Foreskin fibroblast (primary cell): ENCODE measurements at places on chromosomes 5 and 9.

DNA sequence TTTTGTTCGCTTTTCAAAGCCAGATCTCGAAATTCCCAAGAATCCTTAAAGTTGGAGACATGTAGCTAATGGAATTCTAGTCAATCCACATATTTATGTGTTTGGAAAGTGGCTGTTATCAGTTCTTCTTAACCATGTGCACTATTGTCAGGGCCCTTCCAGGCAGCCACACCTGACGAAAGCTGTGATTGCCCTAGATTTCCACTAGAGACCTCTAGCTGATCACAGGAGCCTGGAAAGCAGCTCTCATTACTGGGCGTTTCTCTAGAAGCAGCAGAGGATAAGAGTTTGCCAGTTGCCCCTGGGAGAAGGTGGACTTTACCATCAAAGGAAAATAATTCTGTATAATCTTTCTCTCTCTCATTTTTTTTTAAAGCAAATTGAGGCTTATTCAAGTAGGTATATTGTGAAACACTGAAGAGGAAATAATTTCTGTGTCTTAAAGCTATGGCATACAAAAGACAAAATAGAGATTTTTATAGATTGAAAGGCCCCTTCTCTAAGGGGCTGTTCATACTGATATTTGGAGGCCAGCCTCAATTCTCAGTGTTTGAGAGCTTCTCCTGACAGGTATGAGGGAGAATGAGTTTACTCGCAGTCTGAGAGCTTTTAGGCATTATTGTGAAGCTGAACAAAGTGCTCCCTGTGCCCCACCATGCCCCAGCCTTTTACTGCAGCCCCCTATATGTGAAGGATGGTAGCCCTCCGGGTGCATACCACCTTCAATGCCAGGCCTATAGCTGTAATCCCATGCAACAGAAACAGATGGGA, 405.4 kb upstream of the ACTBL2 start:
- peak; percentile 29 for DNase-seq

GRCh38 chr9:3823842-3824475, 298.2 kb upstream of the RFX3 start:
- peak; percentile 80 for DNase-seq

DNA sequence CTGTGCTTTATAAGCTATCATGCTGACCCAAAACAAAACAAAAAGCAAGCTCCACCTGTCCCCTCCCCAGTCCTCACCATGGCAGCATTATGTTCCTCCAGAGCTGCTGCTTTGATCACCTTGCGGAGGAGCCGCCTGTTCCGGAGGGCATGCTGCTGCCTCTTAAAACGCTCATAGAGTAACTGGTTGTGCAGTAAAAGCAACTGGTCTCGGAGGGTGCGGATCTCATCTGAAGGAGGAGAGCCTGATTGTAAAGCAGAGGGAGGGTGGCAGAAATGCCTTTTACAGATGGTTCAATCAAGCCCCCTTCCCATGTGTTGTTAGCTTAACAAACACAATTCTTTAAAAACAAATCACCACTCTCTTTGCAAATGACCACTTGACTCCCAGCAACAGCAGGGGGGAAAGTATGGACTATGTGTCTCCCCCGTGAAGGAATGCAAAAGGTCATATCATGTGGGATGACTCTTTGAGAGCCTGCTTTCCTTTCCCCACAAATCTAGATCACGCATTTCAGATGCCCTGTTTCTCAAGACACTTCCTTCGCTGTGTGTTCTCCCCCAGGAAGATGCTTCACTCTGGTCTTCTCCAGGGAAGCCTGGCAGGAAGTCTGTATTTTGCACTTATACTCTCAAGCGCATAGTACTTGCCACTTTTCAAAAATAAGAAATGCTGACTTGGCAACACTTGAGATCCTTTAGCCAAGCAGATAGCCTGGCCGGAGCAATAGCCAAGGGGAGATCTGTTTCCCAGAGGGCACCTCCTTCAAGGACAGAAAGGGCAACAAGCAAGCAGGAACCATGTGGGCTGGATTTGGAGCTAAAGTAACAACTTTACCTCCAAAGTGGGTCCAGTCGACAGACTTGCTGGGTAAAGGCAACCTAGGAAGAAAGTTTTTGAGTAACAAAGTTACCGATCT, 25.1 kb downstream of the SPACA9 start:
- DNase-seq = no peak

- DNase-seq = no peak
These were observed 22.3 kb upstream of the TTLL11 start for GRCh38 chr9:122115176-122116035.

- peak; percentile 31 for DNase-seq
These were observed 38.7 kb downstream of the G3BP1 start for GRCh38 chr5:151810449-151810848.

DNA sequence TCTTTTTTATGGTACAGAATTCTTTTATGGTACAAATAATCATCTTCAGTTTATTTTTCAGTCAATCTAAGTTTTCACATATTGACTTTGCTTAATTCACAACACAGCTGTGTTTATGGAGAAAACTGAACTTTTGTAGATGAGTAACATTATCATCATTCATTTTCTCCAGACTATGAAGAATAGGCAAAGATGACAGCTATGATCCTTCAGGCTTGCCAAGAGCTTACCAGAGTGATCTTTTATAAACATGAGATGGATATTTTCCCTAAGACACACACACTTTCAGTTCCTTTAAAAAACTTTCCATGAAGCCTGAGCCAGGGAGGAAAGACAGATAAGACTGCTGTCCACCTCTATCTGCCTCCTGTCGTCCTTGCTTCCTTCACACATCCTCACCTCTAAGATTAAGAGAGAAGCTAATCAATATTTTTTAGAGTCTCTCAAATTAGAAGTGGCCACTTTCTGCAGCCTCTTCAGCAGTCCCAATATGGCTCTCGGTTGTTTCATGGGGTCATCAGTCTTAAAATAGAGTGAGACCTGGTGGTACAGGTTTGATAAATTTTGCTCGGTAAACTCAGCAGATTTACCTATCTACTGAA, 108.1 kb upstream of the SLC27A6 start:
- DNase-seq = no peak

- DNase-seq = peak; percentile 71
These were observed at the start of gene CDC20B for GRCh38 chr5:55172937-55173686. Gene CDC20B (minus strand): TSS chr5:55173177. CDS start chr5:55173000, 177 bp downstream.

- peak; percentile 91 for DNase-seq
These were observed 292.8 kb upstream of the KLF4 start for GRCh38 chr9:107782381-107782780.

GRCh38 chr5:115758356-115758755, 58.1 kb downstream of the CDO1 start:
- no peak for DNase-seq

GRCh38 chr5:43209060-43209459, 17.0 kb downstream of the NIM1K start:
- DNase-seq = no peak

DNA sequence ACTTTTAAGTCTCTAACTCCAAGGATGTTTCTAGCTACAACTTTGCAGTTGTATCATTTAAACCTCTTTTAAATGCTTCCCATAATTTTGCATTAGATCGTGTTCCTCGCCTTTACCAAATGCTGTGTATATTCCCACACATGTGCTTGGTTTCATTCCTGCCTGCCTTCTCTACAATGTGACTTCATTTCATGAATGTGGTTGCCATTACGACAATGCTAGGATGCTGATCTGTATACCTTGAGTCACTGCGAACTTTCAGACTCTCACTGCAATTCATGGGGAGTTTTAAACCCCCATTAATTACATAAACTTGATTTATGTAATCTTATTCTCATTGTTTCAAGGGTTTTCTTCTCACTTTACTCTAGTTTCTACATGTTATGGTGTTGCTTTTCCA, 50.3 kb downstream of the UBE2QL1 start:
- no peak for DNase-seq

- no peak for DNase-seq
These were observed 40.1 kb upstream of the GRHPR start for GRCh38 chr9:37382161-37382981.

- DNase-seq = no peak
These were observed 179.0 kb downstream of the FANCC start for GRCh38 chr9:95138474-95138873.

DNA sequence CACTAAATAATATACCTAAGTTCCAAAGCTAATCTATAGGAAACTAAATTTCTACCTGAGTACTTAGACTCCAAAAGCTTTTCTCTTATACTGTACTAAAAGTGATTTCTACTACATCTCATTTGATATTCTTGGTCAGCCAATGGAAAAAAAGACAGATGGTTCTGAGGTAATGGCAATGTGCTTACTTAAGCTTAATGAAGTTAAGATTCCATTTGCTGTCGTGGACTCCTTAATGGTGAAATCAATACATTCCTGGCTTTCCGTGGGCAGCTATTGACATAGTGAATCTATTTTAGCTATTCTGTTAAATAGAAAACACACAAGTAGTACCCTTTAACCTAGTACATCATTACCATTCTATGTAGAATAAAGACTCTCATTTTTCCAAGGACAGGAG, 1825.6 kb upstream of the CDH9 start:
- no peak for DNase-seq

- no peak for DNase-seq
These were observed 21.6 kb upstream of the ALDH1A1 start for GRCh38 chr9:72974501-72974900.

- DNase-seq = peak; percentile 62
These were observed 159.0 kb downstream of the HACD4 start for GRCh38 chr9:20872340-20872977.

- DNase-seq = no peak
These were observed 4.1 kb downstream of the TRIO start for GRCh38 chr5:14147210-14147609.

DNA sequence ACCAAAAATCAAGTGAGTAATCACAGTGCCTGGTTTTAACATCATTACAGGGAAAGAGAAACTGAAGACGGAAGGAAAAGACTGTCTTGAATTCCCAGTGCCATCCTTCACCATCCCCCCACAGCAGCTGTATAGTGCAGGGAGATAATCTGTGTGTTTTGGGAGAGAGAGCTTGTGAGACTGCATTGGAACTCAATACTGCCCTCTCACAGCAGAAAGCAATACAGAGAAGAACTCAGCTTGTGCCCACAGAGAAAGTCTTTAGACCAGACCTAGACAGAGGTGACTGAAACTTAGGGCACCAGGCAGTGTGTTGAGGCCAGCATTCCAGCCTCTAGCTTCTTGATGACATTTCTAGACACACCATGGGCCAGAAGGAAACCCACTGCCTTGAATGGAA, 754.7 kb upstream of the CDH6 start:
- DNase-seq = no peak

- DNase-seq = no peak
These were observed 27.6 kb upstream of the TCF7 start for GRCh38 chr5:134086943-134087305.

- peak; percentile 79 for DNase-seq
These were observed 43.8 kb downstream of the ANKRD33B start for GRCh38 chr5:10607666-10608073.

GRCh38 chr5:116923344-116923743, 348.7 kb upstream of the SEMA6A start:
- no peak for DNase-seq

- DNase-seq = peak; percentile 83
These were observed 34.1 kb upstream of the RAPGEF1 start for GRCh38 chr9:131773911-131774379.

- no peak for DNase-seq
These were observed 23.7 kb upstream of the LMNB1 start for GRCh38 chr5:126753227-126753626.

GRCh38 chr9:33291031-33291397, 698 bp downstream of the NFX1 start:
- no peak for DNase-seq

- no peak for DNase-seq
These were observed 232.3 kb upstream of the TRPM3 start for GRCh38 chr9:71353720-71354119.

DNA sequence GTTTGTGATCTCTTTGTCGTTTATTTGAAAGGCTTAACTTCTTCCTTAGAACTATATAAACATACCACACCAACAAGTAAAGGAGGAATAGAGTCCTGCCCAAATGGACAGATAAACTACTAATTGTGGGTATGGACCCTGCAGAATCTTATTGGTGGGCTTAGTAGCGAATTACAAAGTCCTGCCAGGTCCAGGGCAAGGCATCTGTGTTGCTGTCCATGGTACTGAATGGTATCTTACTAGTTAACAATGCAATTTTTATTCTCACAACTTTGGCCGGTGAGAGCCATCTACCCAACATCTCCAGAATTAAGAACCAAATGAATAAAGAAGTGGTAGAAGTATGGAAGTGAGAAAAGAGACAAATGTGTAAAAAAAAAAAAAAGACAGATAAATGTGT, 1782.4 kb upstream of the WWC1 start:
- DNase-seq = no peak

DNA sequence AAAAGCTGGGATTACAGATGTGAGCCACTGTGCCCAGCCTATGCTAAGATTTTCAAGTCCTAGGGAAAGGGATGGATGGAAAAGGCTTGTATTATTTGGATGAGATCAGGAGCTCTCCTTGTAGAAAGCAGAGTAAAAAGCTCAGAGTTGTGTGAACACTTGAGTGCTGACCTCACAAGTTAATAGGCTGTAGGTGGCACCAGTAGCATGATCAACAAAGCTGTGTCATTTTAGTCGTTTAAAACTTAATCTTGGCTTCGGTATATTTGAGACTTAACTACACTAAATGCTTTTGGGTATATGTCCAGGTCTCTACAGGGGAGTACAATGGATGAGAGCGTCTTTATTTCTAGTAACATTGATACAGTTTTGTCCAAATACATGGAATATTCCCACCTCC, 264.2 kb downstream of the TMEM38B start:
- DNase-seq = no peak

DNA sequence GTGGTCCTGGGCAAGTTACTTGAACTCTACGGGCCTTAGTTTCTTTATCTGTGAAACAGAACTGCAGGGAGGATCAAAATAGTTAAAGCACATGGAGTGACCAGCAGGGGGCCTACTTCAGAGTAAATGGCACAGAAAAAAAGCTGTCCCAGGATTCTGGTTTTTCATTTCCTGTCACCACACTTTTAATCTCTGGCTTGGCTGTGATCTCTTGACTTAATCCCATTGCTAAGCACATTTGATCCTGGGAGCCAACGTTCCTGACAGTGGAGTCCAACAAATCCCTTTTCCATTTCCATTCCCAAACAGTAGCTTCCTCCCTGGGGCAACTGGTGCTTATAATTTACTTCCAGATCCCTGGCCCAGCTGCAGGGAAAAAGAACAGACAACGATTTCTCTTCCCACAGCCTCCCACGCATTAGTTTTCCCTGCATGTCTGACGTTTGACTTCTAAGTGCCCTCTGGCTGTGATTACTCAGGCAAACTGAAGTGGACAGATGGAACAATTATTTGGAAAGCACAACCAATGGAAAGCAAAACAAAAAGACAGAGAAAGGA, 136.5 kb upstream of the STK32A start:
- DNase-seq = peak; percentile 22

DNA sequence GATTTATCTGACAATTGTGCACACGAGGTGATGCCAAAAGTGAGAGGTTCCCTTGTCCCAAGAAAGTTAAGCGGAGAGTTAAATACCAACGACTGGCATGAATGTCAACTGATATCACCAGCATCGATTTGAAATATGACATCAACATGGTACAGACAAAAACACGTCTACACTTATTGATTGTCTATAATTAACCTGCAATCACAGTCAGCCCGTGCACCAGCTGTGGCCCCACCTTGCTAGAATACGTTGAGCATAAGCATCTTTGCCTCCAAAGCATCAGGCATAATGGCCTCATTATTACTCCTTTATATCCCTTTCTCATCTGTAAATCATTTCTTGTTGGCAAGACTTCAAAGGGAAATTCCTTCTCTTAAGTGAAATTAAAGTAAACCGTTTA, 625.4 kb downstream of the IRX1 start:
- DNase-seq = no peak
